Ecto neural progenitor cell (in vitro differentiated cells): ENCODE measurements at places on chromosomes 6 and 20.

GRCh38 chr6:105099371-105099770, 80.4 kb downstream of the POPDC3 start:
- no peak for DNase-seq

DNA sequence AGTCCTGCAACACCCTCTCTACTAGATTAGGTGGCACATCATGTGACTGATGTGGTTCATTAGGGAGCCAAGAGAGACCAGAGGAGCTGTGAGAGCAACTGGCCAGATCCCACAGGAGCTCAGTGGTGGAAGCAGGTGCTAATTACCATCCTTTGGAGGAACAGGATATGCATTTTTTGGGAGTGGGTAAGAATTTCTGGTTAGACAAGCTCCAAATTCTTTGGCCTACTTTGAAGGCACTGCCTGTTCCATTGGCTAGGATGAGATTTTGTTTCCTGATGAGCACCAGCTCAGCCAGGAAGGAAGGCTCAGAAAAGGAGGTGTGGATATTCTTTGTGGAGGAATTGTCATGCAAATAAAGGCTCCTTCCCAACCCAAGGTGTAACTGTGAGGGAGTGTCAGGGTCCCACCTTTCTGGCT, 130.3 kb upstream of the BMP2 start:
- DNase-seq: no peak

- peak; percentile 33 for DNase-seq
Measured at GRCh38 chr20:32446301-32447100, 88.4 kb downstream of the ASXL1 start.

GRCh38 chr6:35725721-35726438, 11.0 kb upstream of the ARMC12 start:
- DNase-seq: no peak

- DNase-seq: no peak
Measured at GRCh38 chr6:32082478-32082877, 26.7 kb downstream of the TNXB start.

- DNase-seq: no peak
Measured at GRCh38 chr6:110756817-110757216, 58.5 kb downstream of the CDK19 start.

GRCh38 chr6:65461121-65461520, 245.9 kb downstream of the EYS start:
- no peak for DNase-seq

DNA sequence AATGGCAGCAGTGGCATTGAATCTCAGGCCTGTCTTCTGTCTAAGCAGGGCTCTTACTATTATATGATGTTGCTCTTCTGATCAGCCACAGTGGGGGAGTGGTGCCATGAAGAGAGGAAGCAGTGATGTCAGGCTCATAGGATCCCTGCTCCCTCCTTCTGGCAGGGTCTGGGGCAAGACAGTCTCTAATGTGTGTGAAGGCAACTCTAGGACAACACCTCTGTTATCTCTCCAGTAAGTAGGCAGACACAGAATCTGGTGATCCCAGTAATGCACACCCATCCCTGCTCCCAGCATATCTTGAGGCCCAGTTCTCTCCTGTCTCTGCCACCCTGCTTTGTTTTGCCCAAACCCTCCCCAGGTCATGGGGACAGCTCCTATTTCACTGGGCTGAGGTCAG, 8.8 kb downstream of the C20orf202 start:
- DNase-seq: no peak

GRCh38 chr6:2179950-2180349, 65.5 kb downstream of the GMDS start:
- DNase-seq: no peak

DNA sequence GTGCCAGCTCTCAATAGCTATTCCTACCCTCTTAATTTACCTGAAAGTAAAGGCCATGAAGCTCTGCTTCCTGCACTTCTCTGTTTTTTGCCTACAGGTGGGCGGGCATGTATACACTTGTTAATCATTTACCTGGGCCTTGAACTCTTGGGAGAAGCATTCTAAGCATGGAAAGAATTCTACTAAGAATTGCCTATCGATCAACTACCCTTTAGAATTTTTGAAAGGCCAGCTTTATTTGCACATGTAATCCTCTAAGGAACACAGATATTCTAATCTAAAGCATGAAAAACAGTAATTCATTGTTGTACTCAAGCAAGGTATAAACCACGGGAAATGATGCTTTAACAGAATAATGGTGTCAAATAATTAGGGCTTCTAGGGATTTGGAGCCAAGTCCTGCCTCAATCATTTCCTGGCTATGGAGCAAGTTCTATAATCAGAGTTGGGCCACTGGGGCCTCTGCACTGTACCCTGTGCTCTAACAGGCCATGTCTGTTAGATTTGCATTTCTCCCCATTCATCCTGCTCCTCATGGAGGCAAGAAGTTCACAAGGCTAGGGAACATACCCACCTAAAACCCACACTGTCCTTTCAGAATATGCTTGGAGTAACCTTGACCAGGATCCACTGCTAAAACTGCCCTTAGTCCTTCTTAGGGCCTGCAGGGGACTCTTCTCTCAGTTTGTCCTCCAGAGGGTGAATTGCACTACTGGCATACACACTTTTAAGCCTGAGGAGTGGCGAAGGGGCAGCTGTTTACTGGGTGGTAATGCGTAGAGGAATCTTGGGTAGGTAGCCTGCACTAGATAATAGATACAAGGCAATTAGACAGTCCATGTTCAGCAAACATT, 276.4 kb upstream of the JAG1 start:
- no peak for DNase-seq

DNA sequence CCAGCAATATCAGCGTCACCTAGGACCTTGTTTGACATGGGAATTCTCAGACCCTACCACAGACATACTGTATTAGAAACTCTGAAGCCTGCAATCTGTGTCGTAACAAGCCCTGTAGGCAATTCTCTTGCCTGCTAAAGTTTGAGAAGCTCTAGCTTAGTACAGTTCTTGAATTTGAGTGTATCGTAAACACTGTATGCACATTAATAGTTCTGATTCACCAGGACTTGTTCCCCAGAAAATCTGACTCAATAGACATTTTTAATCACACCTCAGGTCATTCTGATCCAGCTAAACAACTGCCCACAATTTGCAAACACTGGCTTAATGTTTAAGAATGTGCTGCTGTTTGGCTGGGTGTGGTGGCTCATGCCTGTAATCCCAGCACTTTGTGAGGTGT, 414.3 kb downstream of the TFAP2A start:
- no peak for DNase-seq

DNA sequence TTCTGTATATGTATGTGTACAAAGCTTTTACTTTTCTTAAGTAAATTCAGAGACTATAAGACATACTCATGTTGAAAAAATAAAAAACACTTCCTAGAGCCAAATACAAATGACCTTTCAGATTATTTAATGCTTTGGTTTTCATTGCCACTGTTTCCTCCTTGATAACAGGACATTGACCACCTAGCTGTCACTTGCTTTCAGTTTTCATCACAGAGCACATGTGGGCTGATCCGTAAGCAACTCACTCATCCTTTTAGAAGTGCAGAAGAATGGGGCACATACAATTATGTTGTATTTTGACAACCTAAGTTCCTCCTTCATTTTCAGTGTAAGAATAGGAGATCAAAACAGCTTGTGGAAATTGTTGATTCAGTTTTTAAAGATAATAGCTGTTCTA, 6.2 kb downstream of the ZBTB2 start:
- DNase-seq: no peak

- DNase-seq: no peak
Measured at GRCh38 chr6:170444056-170444591, 109.0 kb downstream of the PSMB1 start.

DNA sequence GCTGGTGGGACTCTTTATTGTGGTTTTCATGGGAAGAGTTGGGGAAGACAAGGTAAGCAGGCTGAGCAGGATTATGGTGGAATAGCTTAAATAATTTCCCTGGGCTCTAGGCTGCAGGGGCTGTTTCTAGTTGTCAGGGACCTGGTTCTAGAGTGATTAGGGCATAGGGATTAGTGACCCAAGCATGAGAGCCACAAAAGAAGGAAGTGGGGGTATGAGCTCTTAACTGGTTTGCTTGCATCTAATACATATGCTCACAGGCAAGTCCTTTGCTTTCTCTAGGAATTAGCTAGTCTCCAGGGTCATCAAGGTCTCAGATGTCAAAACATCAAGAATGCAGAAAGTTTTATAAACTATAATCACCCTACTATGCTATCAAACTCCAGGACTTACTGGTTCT, 67.5 kb upstream of the NRN1 start:
- DNase-seq: no peak

GRCh38 chr6:53282234-53282633, 66.5 kb downstream of the ELOVL5 start:
- no peak for DNase-seq

DNA sequence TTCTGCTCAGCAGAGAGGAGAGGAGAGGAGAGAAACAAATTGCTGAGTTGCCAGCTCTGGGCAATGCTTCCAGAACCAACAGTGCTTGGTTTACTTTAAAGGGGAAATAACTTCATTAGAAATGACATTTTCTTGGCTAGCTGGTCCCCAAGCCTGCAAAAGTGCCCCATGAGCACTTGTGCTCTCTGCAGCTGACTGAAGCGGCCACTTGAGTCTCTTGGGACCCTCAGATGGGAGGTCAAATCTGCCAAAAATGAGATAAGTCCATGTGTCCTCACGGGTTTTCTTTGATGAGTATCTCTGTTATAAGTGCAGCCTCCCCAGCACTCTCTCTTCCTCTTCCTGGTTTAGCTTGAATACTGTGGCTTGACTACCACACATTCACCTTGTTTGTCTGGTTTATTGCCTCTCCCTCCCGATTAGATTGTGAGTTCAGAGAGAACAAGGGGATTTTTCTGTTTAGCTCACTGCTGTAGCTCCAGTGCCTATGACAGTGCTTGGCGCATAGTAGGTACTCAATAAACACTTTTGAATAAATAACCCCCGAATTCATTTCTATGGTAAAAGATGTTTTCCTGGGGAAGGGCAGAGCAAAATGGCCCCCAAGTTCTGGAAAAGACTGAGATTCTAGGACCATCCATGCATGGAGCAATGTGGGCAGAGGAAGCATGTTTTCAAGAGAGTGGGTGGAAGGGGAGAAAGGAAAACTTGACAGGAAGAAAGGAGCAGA, 7.0 kb upstream of the RIN2 start:
- no peak for DNase-seq

GRCh38 chr6:166926748-166927147, 29.6 kb downstream of the RNASET2 start:
- DNase-seq: no peak

- DNase-seq: no peak
Measured at GRCh38 chr6:169132352-169132940, 121.2 kb downstream of the THBS2 start.

GRCh38 chr6:89081129-89081422, 525 bp downstream of the PNRC1 start:
- no peak for DNase-seq

GRCh38 chr6:73032586-73032985, 192.7 kb downstream of the KHDC1L start:
- no peak for DNase-seq

DNA sequence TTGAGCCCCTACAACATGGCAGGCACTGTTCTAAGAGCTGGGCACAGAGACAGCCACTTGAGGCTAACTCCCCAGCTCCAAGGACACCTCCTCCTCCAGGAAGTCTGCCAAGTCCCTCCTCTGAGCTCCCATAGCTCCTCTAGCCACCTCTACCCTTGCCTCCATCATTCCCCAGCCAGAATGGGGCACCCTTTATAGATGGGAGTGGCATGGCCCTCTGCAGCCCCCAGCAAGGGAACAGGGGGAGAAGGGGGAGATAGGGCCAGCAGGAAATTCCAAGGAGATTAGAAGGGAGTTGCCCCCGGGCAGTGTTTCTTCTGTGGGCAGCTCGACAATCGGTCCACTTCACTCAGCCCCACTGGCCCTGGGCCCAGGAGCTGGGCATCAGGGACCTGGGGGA, 19.7 kb upstream of the TLDC2 start:
- DNase-seq: no peak

- DNase-seq: peak; percentile 70
Measured at GRCh38 chr6:17393892-17394631, 667 bp downstream of the CAP2 start.

- DNase-seq: no peak
Measured at GRCh38 chr6:155832596-155832995, 377.0 kb upstream of the NOX3 start.

GRCh38 chr6:142707255-142707654, 237.7 kb downstream of the HIVEP2 start:
- no peak for DNase-seq

DNA sequence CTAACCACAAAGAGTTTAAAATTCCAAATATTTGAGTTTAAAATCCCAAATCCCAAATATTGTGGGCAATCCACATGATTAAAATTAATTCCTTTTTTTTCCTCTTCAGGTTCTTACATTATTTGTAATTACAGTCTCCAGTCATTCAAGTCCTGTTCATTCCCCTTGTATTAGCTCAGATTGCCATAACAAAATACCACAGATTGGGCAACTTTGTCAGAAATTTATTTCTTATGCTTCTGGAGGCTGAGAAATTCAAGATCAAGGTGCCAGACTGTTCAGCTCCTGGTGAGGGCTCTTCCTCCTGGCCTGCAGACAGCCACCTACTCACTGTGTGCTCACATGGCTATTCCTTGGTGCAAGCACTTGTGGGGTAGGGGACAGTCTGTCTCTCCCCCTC, 105.5 kb downstream of the ARMC2 start:
- DNase-seq: no peak

DNA sequence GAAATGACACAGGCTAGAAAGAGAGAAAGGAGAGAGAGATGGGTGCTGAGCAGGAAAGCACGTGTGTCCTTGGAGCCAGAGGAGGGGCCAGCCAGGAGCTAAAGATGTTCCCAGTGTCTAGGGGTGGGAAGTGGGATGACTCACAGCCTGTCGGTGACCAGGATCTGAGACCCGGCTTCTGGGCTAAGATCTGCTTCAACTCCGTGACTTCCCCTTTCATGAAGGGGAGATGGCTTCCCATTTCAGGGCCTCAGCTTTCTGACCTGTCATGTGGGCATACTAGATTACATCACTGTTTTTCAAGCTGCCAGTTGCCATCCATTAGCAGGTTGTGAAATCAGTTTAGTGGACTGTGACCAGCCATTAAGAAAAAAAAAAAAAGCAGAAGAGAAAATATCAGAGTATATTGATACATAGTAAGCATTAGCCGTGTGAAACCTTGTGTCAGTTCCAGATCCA, 5.4 kb downstream of the TGM3 start:
- no peak for DNase-seq

DNA sequence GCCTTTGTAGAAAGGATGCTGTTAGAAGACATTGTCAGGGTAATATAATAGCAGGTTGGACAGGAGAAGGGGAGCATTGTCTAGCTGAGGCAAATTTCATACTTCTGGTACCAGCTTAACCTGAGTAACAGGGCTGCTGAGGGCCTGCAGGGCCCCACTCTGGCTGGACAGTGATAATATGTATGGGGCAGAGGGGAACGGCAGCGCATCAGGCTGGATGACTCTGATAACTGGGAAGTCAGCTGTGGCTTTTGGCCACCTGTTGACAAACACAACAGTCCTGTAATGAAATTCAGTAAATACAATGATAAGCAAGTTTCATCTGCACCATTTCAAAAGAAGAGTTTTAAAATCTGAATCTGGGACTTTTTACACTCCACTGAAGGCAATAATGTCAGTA, 259.9 kb upstream of the CNR1 start:
- no peak for DNase-seq

- DNase-seq: no peak
Measured at GRCh38 chr20:5614506-5614905, 135.7 kb upstream of the SHLD1 start.
